Sigmoid colon (tissue), 7 donors: ENCODE measurements at places on chromosomes 12 and 14. TPM values are rescaled to one million over a fixed set of nuclear protein-coding genes. Genes with fewer than 3 reads are reported as not detected.

DNA sequence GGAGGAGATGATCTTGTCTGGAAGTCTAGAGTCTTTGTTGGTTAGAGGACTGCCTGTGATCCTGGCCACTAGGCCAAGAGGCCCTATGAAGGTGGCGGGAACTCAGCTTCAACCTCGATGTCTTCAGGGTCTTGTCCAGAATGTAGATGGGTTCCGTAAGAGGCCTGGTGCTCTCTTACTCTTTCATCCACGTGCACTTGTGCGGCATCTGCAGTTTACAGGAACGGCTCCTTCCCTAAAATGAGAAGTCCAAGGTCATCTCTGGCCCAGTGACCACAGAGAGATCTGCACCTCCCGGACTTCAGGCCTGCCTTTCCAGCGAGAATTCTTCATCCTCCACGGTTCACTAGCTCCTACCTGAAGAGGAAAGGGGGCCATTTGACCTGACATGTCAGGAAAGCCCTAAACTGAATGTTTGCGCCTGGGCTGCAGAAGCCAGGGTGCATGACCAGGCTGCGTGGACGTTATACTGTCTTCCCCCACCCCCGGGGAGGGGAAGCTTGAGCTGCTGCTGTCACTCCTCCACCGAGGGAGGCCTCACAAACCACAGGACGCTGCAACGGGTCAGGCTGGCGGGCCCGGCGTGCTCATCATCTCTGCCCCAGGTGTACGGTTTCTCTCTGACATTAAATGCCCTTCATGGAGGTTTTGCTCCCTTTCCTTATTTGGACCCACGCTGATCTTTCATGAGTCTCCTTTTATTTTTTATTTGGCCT, 17.7 kb downstream of the WNT5B start:
- DNase-seq, result no peak

The AMN1 gene
- 10.2 TPM for total RNA-seq

The AICDA gene
- not detected for total RNA-seq

The HSPB8 gene
- 423 TPM for total RNA-seq

DNA sequence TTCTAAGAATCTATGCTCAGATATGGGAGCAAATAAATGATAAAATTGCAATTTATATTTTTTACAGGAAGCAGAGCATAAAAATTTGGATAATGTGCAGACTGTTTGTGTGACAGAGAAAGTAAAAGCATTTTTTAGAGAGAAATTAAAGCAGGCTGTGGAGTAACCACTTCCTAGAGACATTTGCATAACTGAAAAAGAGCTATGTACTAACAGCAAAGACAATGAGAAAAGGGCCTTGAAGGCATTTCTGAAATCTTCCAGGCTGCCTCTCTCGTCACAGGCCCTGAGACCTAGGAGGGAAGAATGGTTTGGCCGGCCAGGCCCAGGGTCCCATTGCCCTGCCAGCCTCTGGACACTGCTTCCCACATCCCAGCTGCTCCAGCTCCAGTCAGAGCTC, 247.2 kb downstream of the ALX1 start:
- DNase-seq, result no peak

GRCh38 chr12:9391815-9392214, 183.6 kb upstream of the PZP start:
- no peak for DNase-seq

DNA sequence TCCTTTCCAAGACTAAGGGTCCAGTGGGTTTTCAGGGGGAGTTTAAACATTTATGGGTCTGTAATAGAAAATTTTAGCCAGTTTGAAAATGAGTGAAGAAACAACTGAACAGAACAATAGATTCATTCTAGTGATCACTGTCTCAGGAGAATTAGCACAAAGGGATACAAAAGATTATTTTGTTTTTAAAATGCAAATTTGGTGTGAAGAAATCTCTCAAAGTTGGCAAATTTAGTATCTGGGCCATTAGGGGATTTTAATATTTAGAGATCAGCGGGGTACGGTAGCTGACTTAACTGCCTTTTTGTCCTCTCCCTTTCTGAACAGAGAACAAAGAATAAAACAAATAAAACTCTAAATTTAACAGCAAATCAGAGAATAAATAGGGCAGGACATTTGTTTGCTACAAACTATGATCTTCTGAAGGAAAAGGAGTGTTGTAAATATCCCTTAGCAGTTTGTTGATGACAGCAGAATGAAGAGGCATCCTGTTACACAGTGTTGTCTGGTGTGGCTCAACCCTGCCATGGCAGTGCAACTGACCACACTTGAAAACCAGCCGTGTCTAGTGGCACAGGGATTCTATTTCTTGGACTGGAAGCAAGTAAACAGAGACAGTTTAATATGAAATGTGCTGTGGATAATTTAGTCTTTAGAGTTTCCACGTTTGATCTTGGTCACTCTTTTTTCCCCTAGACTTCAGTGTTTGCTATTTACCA, 46.3 kb upstream of the LRTM2 start:
- DNase-seq, result no peak

DNA sequence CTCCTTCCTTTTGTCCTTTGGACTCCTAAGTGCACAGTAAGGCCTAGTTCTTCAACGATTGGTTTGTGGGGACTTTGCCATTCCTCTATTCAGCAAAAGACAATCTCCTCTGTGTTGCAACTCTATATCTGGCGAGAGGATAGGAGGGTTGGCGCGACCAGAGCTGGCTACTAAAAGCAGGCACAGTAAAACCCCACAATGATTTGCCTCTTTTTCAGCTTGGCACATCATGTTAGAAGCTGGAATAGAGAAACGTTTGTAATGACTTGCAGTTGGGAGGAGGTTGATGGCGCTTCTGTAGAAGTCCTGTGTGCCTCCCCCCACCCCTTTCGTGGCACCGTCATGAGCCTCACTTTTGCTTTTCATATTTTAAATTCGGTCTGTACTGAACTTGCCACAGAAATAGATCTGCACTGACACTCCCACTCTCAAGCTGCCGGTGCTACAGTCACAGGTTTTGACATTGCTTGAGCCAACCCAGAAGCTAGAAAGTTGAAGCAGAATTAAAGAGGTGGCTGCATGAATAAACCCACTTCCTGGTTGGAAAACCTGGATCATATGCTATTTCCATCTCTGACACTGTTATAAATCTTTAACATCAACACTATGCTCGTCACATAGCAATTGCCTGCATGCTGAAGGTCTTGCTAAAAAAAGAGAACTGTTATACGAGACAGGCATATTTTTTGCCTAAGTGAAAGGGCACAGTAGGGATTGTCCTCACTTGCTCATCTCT, 315.3 kb upstream of the PRICKLE1 start:
- no peak for DNase-seq

DNA sequence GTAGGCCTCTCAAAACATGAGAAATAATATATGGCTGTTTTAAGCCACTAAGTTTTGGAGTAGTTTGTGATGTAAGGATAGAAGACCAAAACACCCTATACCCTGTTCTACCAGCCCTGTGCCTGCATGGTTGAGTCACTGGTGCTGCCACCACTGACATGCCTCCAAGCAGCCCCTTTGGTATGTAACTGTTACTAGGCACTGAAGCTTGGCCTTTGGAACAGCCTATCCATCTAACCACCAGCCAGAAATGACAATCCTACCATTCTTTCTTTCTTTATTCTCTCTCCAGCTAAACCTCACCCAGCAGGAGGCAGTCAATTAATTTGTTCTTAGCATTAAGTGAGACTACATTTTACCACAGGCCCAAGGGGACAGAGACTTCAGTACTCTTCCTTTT, 240.3 kb downstream of the MSRB3 start:
- no peak for DNase-seq
